ENCODE measurements at places on chromosomes 7 and 10.

- no peak for DNase-seq
Measured at GRCh38 chr7:20449176-20449575, 118.5 kb downstream of the ITGB8 start.

- DNase-seq = no peak
Measured at GRCh38 chr7:155285833-155286232, 11.8 kb upstream of the INSIG1 start.

DNA sequence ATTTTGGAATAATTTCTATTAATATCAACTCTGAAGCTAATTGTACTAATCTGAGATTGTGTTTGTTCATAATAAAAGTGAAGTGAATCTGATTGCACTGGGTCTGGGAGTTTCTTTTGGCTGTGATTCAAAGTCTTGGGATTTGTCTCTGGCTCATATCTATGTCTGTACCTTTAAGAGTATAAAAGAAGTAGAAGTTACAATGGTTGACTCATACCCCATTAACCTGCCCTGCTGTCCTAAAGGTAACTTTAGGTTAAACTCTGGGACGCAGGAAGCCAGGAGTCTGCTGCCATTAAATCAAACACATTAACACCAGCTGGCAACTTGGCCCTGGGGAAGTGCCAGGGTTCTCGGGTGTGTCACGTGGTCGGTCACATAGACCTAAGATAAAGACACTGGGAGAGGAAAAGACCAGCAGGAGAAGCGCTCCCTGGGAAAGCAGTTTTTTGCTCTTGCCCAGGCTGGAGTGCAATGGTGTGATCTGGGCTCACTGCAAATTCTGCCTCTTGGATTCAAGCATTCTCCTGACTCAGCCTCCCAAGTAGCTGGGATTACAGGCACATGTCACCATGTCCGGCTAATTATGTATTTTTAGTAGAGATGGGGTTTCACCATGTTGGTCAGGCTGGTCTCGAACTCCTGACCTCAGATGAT is 17.8 kb downstream of the SCD start:
- no peak for DNase-seq

- DNase-seq = no peak
Measured at GRCh38 chr10:31515819-31516402, 196.9 kb downstream of the ZEB1 start.

- DNase-seq = no peak
Measured at GRCh38 chr10:132361581-132362101, 29.6 kb downstream of the LRRC27 start.

DNA sequence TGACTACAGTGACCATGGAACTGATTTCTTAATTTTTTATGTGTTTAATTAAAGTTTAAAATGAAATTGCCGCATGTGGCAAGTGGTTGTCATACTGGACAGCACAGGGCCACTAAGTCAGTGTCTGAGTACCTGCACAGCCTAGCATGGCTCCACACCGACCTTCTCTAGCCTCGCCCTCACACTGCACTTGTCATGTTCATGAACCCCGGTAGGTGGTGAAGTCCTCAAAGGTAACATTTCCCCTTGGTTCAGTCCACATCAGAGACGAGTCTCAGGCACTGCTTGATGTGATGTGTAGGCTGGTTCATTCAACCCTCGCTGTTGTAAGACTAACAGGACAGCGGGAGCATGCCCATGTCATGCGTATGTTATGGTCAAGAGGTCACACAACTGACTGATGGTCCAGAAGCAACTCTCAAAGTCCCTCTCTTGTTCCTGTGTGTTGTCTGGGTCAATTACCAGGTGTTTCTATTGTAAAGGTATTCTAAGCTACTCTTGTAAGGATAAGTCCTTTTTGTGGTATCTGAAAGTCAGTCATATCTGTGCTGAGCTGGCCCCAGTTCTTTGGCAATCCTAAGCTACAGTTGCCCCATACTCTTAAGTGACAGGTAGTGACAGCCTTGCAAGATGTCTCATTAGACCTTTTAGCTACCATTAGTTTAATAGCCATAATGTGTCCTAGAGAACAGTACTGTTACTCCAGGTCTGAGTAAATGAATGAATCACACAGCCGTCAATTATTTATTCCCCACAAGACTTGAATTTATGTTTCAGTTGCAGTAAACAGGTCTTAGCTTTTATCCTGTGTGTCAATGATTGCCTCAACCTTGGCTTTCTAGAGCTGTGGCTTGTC is 32.9 kb upstream of the ZC3HAV1L start:
- no peak for DNase-seq

GRCh38 chr10:17074541-17074847 is 55.1 kb downstream of the CUBN start:
- DNase-seq = no peak

- DNase-seq = no peak
Measured at GRCh38 chr10:77104459-77104980, 533.1 kb downstream of the KCNMA1 start.

DNA sequence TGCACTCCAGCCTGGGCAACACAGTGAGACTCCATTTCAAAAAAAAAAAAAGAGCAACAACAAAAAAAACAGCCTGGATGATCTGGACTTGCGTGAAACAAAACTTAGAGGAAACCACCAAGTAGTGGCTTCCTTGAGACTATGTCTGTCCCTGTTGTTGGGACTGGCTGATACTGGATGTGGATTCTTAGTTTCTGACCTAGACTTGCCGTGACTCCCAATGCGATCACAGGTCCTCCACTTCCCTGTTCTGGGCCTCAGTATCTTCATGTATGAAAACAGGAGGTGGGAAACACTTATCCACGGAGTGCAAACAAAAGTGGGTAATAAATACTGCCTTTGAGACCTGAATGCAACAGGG is 125.7 kb downstream of the PRPF18 start:
- DNase-seq = no peak

- DNase-seq = peak; percentile 12
Measured at GRCh38 chr10:77925795-77926565, 575 bp downstream of the DLG5 start.

DNA sequence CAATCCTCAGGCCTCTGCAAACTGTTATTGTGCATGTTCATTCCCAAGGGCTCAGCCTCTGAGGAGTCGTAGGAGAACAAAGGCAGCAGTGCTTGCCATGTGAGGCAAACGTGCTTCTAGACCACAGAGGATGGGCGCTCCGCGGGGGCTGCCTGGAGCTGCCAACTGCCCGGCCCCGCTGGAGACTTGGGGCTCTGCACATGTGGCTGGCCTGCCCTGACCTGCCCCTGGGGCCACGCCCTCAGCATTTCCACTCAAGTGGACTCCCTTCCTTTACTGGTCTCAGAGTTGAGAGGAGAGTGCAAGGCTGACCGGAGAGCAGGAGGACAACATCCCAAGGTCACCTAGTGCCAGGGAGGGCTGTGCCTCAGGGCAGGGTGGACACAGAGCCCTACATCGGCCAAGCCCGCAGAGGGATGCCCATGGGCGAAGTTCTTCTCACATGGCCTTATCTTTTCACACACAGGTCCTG is 222.3 kb upstream of the ZNF32 start:
- no peak for DNase-seq

DNA sequence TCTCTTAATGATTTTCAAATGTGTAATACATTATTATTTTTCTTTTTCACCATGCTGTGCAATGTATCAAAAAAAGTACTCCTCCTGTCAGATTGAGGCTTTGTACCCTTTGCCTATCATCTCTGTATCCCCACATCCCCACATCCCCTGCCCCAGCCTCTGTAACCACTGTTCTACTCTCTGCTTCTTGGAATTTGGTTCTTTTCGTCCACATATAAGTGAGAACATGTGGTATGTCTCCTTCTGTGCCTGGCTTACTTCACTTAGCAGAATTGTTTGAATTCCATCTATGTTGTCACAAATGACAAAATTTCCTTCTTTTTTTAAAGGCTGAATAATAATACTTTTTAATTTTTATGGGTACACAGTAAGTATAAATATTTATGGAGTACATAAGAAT is 13.8 kb downstream of the TAF3 start:
- no peak for DNase-seq

- DNase-seq = peak; percentile 52
Measured at GRCh38 chr10:59907918-59908807, 1.8 kb upstream of the CCDC6 start.

GRCh38 chr10:71795248-71795647 is 21.9 kb upstream of the VSIR start:
- DNase-seq = no peak

All from activated naive CD4-positive, alpha-beta T cell treated with Interleukin-2 at 50 U/mL for 16 hours (primary cell).